HCT116 (cell line): ENCODE measurements at places on chromosomes 2 and 18.

- H3K27ac ChIP-seq, result no peak overlapping the region
- no peaks in the 10 kb centered on the region for H3K4me1 ChIP-seq
Observed at GRCh38 chr2:205387350-205388055, 294.8 kb upstream of the NRP2 start.

- H3K4me1 ChIP-seq, result no peaks in the 10 kb centered on the region
- H3K27me3 ChIP-seq, result no peaks in the 10 kb centered on the region
- DNase-seq, result no peak
- H3K4me3 ChIP-seq, result no peak overlapping the region
- H3K36me3 ChIP-seq, result peaks cover 39% of the 10 kb centered on the region
- no peak overlapping the region for H3K27ac ChIP-seq
Observed at GRCh38 chr2:215328066-215328465, 16.2 kb downstream of the ATIC start.

DNA sequence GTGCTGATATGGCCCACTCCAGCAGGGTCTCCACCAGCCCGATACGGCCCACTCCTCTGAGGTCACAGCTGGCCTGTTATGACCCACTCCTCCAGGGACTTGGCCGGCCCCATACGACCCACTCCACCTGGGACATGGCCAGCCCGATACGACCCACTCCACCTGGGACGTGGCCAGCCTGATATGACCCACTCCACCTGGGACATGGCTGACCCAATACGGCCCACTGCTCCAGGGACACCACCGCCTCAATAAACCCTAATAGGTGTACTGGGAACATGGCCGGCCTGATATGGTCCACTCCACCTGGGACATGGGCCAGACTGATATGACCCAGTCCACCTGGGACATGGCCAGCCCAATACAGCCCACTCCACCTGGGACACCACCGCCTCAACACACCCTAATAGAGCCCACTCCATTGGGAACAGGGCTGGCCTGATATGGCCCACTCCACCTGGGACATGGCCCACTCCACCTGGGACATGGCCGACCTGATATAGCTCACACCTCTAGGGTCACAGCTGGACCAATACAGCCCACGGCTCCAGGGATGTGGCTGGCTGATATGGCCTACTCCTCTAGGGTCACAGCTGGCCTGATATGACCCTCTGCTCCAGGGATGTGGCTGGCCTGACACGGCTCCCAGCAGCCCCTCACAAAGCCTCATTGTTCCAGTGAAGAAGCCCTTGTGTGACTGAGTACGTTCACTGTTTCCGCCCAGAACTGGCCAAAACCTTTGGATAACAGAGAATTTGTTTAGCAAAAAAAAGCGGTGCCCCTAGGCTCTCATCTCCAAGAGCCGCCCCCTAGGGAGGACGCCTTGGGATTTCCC, 245.6 kb downstream of the HDAC4 start:
- H3K27me3 ChIP-seq, result no peaks in the 10 kb centered on the region
- H3K4me1 ChIP-seq, result peaks cover 25% of the 10 kb centered on the region; the same call in 1 of the 2 replicates
- H3K36me3 ChIP-seq, result peaks cover 2% of the 10 kb centered on the region; the same call in 1 of the 2 replicates

DNA sequence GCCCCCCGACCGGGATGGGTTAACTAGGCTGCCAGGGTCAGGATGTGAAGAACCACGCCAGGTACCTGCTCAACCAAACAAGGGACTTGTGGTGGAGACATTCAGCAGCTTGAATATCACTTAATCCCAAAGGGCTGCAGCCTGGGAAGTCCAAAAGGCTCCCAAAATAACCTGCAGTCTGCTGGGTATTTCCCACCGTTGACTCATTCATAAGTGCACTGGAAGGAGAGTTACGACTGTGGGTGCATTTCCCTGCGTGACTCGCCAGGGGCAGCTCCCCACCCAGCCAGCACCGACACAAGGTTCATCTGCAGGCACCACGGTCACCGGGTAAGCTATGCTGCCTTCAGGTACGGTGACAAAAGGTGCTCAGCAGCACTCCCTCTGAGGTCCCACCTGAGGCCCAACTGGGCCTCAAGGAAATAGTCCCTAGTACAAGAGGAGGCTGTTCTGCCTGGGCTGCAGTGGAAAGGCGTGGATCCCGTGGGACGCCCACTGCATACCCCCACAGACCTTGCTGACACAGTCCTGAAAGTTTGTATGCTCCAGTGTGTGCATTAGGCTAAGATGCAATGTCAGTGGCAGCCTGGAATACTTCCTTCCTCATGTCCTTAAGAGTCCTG, 86.5 kb downstream of the UXS1 start:
- peaks cover 7% of the 10 kb centered on the region for H3K36me3 ChIP-seq
- H3K4me3 ChIP-seq, result no peak overlapping the region
- DNase-seq, result no peak
- H3K27me3 ChIP-seq, result no peaks in the 10 kb centered on the region
- H3K4me1 ChIP-seq, result no peaks in the 10 kb centered on the region
- no peak overlapping the region for H3K27ac ChIP-seq

GRCh38 chr2:120422465-120423160, 76.7 kb downstream of the INHBB start:
- no peak overlapping the region for H3K4me3 ChIP-seq
- H3K36me3 ChIP-seq, result no peaks in the 10 kb centered on the region
- H3K27me3 ChIP-seq, result peaks cover 24% of the 10 kb centered on the region; the same call in 1 of the 2 replicates

- DNase-seq, result no peak
- no peaks in the 10 kb centered on the region for H3K27me3 ChIP-seq
- H3K4me3 ChIP-seq, result no peak overlapping the region
- H3K4me1 ChIP-seq, result no peaks in the 10 kb centered on the region
Observed at GRCh38 chr2:222677981-222678380, 6.5 kb downstream of the MOGAT1 start.

GRCh38 chr2:1974397-1974796, 230.1 kb upstream of the PXDN start:
- H3K27me3 ChIP-seq, result no peaks in the 10 kb centered on the region; the same call in 1 of the 2 replicates
- no peaks in the 10 kb centered on the region for H3K4me1 ChIP-seq
- no peak overlapping the region for H3K27ac ChIP-seq
- H3K4me3 ChIP-seq, result no peak overlapping the region
- no peaks in the 10 kb centered on the region for H3K36me3 ChIP-seq

DNA sequence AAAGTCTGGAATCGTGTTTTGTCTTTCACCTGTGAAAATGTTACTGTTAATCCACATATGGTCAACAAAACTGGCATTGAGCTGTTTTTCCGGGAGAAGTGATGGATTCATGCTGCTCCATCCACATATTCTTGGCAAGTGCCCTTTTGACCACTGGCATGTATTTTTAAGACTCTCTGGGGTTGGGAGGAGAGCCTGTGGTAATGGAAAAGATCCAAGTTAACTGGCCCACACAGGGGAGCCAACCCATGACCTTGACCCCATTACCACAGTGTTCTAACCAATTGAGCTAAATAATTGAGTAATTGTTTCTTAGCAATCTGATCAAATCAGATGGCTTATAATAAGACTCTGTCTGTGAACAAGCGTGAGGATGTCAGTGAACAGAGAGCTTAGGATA, 296.2 kb upstream of the NRP2 start:
- H3K4me3 ChIP-seq, result no peak overlapping the region
- H3K36me3 ChIP-seq, result no peaks in the 10 kb centered on the region; the same call in 1 of the 2 replicates
- H3K27me3 ChIP-seq, result 0 out of 2 replicates have a peak, but pooled peaks cover 2% of the 10 kb centered on the region

DNA sequence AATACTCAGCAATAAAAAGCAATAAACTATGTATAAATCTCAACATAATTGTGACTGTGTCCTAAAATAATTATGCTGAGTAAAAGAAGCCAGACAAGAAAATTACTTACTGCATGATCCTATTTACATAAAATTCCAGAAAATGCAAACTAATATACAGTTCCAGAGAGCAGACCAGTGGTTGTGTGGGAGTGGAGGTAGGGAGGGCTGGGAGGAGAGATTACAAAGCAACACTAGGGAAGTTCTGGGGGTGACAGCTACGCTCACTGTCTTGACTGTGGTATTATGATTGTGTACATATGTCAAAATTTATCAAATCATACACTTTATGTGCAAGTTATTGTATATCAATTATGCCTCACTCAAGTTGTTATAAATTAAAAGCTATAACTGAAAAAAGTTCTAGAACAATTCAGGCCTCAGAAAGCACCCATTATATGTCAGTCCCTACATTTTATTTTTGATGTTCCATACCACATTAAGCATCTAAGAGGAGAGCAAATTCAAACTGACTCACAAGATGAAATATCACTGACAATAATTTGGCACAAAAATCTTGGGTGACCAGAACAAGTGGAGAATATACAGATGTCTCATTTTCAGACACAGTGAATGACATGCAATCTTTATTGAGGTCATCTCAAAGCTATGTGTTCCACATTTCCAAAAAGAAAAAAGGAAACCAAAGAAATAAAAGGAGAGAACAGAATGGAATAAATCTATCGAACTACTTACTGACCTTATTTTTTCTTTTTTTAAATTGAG, 85.1 kb downstream of the ANTXR1 start:
- no peaks in the 10 kb centered on the region for H3K27me3 ChIP-seq
- no peak overlapping the region for H3K27ac ChIP-seq
- H3K4me1 ChIP-seq, result no peaks in the 10 kb centered on the region
- H3K4me3 ChIP-seq, result no peak overlapping the region
- no peak for DNase-seq
- H3K36me3 ChIP-seq, result 0 out of 2 replicates have a peak, but pooled peaks cover 3% of the 10 kb centered on the region
